PC-3 (cell line): ENCODE measurements at places on chromosomes 2 and 18. TPM values are rescaled to one million over a fixed set of nuclear protein-coding genes. Genes with fewer than 3 reads are reported as not detected.
A peak's percentile ranks its signal among the peaks of the same experiment; 100 is the strongest.

DNA sequence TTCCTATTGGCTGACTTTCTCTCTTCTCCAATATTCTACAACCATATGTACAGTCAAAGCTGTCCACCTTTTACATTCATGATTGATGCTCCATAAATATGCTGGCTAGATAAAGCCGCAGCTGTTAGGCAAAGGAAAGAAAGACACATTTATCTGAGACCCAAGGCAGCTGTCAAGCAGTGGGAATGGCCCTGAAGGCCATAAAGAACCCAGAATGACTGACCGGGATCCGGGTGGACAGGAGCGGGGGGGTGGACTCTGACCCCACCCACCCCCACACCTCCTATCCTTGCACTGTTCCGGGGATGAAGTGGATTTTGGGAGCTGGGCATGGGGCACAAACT lies 116.4 kb downstream of the RTP5 start:
- no peak overlapping the region for H3K4me3 ChIP-seq
- no peak for DNase-seq
- H3K27me3 ChIP-seq, result no peaks in the 10 kb centered on the region

Gene IL18R1
- 1.2 and 3.6 TPM in 2 replicates for total RNA-seq

DNA sequence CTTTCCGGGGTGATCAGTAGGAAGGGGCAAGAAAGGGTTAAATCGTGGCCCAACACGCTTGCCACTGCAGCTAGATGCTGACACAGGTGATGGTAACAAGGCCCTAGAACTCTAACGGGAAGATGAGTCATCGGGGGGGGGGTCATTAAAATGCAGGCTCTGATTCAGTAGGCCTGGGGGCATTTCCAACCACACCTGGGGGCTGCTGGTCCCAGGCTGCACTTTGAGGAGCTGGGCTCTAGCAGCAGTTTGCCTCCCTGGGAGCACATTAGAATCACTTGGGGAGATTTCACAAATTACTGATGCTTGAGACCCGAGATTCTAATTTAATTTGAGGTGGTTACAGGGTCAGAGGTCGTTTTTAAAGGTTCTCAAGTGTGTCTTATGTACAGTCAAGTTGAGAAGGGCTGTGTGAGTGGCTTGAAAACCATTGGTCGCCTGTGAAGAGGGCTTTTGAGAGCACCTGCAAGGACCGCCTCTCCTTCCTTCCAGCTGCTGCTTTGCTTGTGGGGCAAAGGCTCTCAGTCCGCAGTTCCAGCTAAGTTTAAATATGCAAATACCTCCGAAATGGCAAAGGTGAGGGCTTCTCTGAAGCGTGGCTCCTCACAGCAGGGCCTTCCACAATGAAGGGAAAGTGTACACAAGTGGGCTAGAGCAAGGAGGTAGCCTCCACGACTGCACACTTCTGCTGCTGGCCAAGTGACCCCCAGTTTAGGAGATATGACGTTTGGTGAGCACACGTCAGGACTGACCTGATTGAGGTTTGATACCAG lies 128.0 kb upstream of the MSH6 start:
- no peak overlapping the region for H3K27ac ChIP-seq
- no peak overlapping the region for H3K4me3 ChIP-seq
- H3K36me3 ChIP-seq, result no peaks in the 10 kb centered on the region
- peaks cover 30% of the 10 kb centered on the region for H3K4me1 ChIP-seq
- DNase-seq, result peak; percentile 69

- H3K27me3 ChIP-seq, result 0 out of 2 replicates have a peak, but pooled peaks cover 9% of the 10 kb centered on the region
- no peaks in the 10 kb centered on the region for H3K4me1 ChIP-seq
- no peak overlapping the region for H3K27ac ChIP-seq
- no peak for DNase-seq
Observed at GRCh38 chr2:124647663-124648062, 622.6 kb downstream of the CNTNAP5 start.

Gene PIEZO2
- not detected in 2 replicates for total RNA-seq

DNA sequence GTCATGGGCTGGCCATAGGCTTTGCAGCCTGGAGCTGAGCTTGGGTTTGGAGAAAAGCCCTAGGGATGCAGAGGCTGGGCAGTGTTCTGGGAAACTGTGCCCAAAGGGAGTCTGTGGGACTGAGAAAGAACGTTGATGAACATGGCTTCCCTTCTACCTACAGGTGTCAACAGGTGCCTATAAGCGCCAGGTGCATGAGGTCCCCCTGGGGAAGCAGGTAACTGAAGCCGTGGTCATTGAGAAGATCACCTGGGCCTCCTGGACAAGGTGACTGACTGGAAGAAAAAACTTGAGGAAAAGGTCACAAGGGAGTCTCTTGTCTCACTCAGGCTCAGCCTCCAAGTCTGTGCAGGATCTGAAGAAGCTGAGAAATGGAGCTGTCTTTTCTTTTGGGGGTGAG lies 83.4 kb downstream of the RTN4 start:
- H3K27ac ChIP-seq, result no peak overlapping the region
- H3K4me3 ChIP-seq, result no peak overlapping the region
- peaks cover 34% of the 10 kb centered on the region for H3K36me3 ChIP-seq

Gene RFTN2
- total RNA-seq, result 0.07 TPM in 1 of 2 replicates, not detected in the other

DNA sequence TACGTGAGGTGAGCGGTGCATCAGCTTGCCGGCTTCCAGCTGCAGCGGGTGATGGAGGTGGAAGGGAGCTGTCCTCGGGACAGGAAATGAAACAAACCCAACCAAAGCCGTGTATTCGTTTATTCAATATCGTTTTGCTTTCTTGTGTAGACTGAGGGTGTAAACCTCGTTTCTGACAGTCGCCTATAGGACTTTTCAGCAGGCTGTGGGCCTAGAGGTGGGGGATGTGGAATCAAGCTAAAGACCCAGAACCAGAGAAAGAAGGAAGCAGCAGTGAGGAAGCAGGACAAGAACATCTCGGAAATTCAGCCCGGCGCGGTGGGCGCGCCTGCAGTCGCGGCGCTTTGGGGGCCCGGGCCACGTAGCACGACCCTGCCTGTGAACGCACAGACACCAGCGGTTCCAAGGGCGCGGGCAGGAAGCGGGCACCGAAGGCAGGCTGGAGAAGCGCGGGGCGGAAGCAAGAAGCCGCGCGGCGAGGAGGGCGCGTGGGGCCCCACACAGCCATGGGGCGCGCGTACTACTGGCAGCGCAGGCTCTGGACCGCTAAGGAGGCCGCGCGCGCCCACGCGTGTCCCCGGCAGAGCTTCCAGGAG lies 755 bp upstream of the ATP9B start:
- H3K4me3 ChIP-seq, result peak overlapping the region; percentile 87; the same call in 1 of the 2 replicates
- no peaks in the 10 kb centered on the region for H3K27me3 ChIP-seq
- DNase-seq, result no peak
- peaks cover 10% of the 10 kb centered on the region for H3K4me1 ChIP-seq

GRCh38 chr2:216636551-216637450 lies 3.6 kb downstream of the IGFBP2 start:
- H3K36me3 ChIP-seq, result no peaks in the 10 kb centered on the region
- peak; percentile 88 for DNase-seq
- peaks cover 9% of the 10 kb centered on the region for H3K27me3 ChIP-seq
- peak overlapping the region; percentile 29 for H3K27ac ChIP-seq
- H3K4me1 ChIP-seq, result peaks cover 38% of the 10 kb centered on the region

DNA sequence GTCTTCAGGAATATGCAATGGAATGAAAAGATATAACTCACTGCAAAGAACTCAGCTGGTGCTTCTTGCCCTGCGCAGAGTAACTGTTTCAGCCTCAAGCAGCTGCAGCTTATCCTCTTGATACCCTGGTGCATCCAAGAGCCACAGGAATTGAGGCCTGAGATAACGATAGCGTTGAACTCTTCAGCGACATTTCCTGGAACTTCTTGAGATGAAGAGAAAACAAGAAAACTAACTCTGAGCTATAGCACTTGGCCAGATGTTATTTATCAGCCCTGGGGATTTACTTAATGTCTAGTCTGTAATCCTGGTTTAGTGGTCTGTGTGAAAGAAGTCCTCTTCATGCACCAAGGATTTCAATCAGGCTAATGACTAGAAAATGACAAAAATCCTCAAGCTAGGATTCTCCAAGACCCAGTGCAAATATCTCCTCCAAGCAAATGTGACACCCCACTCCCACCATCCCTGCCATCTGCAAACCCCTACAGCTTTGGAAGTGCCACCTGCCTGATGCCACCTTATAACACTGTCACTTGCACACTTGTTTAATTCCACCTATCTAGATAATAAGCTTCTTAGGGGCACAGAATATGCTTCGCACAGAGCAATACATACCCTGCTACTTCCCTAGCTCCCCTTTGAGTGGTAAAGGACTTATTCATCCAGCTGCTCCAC lies 40.6 kb downstream of the EHD3 start:
- H3K27me3 ChIP-seq, result no peaks in the 10 kb centered on the region
- no peaks in the 10 kb centered on the region for H3K36me3 ChIP-seq
- H3K4me1 ChIP-seq, result peaks cover 13% of the 10 kb centered on the region
- no peak overlapping the region for H3K4me3 ChIP-seq
- no peak overlapping the region for H3K27ac ChIP-seq

DNA sequence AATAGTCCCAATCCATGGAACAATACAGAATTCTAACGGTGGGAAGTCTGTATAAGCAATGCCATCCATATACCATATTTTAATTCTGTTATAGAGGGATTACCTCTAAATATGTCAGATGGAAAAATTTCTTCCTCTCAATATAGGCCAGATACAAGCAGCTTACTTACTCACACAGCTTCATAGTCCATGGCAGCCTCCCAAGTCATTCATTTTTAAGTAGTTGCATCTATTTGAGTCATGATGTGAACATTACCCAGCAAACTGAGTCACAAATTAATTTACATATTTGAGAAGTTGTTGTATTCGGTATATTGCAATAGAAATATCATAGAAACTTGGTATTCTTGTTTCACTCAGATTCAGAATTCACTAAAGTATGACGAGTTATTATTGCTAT lies 20.3 kb downstream of the TBR1 start:
- peak; percentile 84 for DNase-seq
- H3K27ac ChIP-seq, result no peak overlapping the region
- H3K36me3 ChIP-seq, result no peaks in the 10 kb centered on the region
- no peaks in the 10 kb centered on the region for H3K27me3 ChIP-seq

Gene NEB
- total RNA-seq, result under 0.01 and 0.11 TPM in 2 replicates

DNA sequence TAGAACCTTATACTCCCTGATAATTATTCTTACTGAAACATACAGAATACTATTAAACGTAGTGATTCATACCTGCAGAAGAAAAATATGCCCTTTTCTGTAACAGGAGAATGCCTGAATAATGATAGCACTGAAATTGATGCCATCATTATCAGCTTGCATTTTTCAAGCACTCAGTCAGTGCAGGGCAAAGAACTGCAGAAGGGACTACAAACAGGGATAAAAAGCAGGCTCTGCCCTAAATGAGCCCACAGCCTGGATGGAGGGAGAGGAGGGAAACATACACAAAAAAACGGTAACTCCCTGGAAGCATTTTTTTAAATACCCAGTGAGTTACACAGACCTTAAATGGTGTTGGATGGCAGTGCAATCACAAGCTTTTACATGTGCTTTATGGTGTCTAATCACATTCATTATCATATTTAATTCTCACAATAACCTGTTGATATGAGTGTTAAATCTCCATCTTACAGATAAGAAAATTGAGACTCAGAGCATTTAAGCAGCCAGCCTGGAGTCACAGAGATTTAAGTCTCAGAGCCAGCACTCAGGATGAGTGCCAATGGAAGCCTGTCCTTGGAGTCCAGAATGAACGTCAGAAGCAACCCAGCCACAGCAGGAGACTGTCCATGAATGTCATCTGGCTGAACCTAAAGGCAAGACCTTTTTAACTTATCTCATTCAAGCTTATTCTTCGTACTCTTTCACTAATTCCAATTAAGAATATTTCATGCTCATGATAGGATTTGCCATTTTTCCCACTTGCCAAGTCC lies 139.3 kb upstream of the CTNNA2 start:
- H3K27ac ChIP-seq, result no peak overlapping the region
- H3K27me3 ChIP-seq, result no peaks in the 10 kb centered on the region
- no peaks in the 10 kb centered on the region for H3K36me3 ChIP-seq
- H3K4me1 ChIP-seq, result no peaks in the 10 kb centered on the region
- no peak for DNase-seq

DNA sequence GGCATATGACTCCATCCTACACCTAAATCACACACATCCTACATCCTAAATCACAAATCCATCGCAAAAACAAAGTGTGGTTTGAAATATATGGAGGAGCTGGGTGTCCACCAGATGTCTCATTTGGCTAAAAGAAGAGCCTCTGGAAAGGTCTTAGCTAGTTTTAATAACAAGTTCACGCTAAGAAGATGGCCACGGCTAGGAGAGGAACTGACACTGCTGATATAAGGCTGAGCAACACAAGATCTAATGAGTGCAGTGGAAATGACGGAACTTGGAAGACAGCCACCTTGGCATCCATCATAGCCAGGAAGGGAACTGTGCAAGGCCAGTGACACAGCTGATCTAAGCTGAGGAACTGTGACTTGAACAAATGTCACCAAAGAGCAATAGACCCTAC lies 60.0 kb upstream of the AGAP1 start:
- DNase-seq, result peak; percentile 61
- no peaks in the 10 kb centered on the region for H3K4me1 ChIP-seq
- no peaks in the 10 kb centered on the region for H3K27me3 ChIP-seq
- H3K27ac ChIP-seq, result no peak overlapping the region

DNA sequence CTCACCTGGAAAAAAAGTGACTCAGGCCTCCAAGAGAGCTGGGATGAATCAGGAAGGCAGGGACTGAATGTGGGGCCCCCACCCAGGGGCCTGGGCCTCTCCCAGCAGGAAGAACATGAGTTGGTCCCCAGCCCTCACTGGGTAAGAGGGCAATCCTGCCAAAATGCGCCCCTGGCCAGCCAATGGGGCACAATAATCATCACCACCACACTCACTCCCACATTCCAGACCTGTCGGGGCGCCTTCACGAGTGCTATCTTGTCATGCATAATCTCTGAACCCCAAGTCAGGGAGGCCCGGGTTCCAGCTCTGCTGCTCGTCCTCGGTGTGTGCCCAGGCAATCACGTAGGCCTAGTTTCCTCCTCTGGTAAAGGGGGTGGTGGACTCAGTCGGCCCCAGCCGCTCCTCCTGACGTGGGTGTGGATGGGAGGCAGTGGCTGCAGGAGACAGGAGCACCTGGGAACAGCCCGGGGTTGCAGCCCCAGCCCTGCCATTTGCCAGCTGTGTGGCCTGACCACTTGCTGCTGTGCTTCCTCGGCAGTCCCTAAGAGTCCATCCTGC lies 115.1 kb downstream of the CYP26B1 start:
- no peak overlapping the region for H3K27ac ChIP-seq
- no peaks in the 10 kb centered on the region for H3K27me3 ChIP-seq

GRCh38 chr2:64456293-64456692 lies 2.3 kb downstream of the LGALSL start:
- peaks cover 26% of the 10 kb centered on the region for H3K4me1 ChIP-seq
- no peaks in the 10 kb centered on the region for H3K27me3 ChIP-seq

GRCh38 chr2:178827739-178828485 lies 20.7 kb upstream of the TTN start:
- H3K27me3 ChIP-seq, result no peaks in the 10 kb centered on the region
- H3K4me3 ChIP-seq, result no peak overlapping the region
- DNase-seq, result no peak

- no peaks in the 10 kb centered on the region for H3K36me3 ChIP-seq
- no peaks in the 10 kb centered on the region for H3K27me3 ChIP-seq
- DNase-seq, result peak; percentile 43
- no peak overlapping the region for H3K27ac ChIP-seq
- H3K4me3 ChIP-seq, result no peak overlapping the region
- peaks cover 51% of the 10 kb centered on the region for H3K4me1 ChIP-seq
Observed at GRCh38 chr18:58996131-58996641, 131.5 kb downstream of the ZNF532 start.

GRCh38 chr2:221671515-221671914 lies 99.4 kb upstream of the EPHA4 start:
- no peaks in the 10 kb centered on the region for H3K4me1 ChIP-seq
- no peaks in the 10 kb centered on the region for H3K36me3 ChIP-seq
- no peak overlapping the region for H3K27ac ChIP-seq
- DNase-seq, result peak; percentile 60

Gene KCNG3
- 2.3 and 2.4 TPM in 2 replicates for total RNA-seq

GRCh38 chr2:84954329-84954728 lies 16.6 kb upstream of the KCMF1 start:
- no peak overlapping the region for H3K27ac ChIP-seq
- no peak overlapping the region for H3K4me3 ChIP-seq
- H3K36me3 ChIP-seq, result no peaks in the 10 kb centered on the region
- no peak for DNase-seq
